Thymus (tissue), 14 donors: ENCODE measurements at places on chromosomes 7 and 10. TPM values are rescaled to one million over a fixed set of nuclear protein-coding genes. Genes with fewer than 3 reads are reported as not detected.

Gene PRKAR2B
- 3.5 TPM for total RNA-seq

DNA sequence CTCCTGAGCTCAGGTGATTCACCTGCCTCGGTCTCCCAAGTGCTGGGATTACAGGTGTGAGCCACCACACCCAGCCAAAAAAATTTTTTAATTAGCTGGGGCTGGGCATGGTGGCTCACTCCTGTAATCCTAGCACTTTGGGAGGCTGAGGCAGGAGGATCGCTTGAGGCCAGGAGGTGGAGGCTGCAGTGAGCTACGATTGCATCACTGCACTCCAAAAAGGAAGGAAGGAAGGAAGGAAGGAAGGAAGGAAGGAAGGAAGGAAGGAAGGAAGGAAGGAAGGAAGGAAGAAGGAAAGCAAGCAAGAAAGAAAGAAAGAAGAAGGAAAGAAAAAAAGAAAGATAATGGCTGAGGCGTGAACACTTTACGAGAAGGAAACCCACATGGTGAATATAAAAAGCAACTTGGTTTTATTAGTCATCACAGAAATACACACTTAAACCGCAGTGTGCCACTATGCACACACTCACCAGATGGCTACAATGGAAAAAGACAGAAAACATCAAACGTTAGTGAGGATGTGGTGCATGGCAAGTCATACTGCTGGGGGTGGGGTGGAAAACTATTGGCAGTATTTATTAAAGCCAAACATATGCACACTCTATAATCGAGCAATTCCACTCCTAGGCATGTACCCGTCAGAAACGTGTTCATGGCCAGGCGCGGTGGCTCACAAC, 4.4 kb upstream of the CCL26 start:
- no peak overlapping the region for H3K4me3 ChIP-seq
- no peak for DNase-seq
- peaks cover 3% of the 10 kb centered on the region for H3K27me3 ChIP-seq
- no peaks in the 10 kb centered on the region for H3K4me1 ChIP-seq
- no peak overlapping the region for H3K27ac ChIP-seq
- no peaks in the 10 kb centered on the region for H3K36me3 ChIP-seq

- H3K4me3 ChIP-seq: no peak overlapping the region
- H3K27ac ChIP-seq: no peak overlapping the region
- H3K27me3 ChIP-seq: no peaks in the 10 kb centered on the region
- no peak for DNase-seq
Measured at GRCh38 chr10:70578371-70578947, 24.1 kb downstream of the PRF1 start.

Gene NUTM2E
- total RNA-seq: 0.42 TPM
